Breast epithelium (tissue), 4 donors: ENCODE measurements at places on chromosomes 5 and 9.

DNA sequence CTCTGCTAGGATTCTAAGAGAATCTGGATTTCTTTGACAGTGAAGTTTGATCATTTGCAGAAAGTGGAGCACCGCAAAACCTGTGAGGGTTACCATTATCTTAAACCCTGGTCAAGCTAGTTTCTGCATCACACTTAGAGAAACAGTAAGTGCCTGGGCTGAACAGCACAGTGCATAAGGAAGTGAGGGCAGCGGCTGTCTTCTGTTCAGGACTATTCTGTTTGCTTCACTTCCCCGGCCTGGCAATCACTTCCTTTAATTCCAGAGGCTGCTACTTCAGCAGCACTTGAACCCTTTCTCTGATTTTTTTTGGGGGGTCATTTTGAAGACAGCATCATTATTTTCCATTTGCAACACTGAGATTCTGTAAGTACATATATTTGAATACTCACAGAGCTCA, 32.0 kb downstream of the SEMA6A start:
- no peak overlapping the region for H3K4me3 ChIP-seq
- H3K4me1 ChIP-seq = no peaks in the 10 kb centered on the region
- H3K27me3 ChIP-seq = no peaks in the 10 kb centered on the region
- H3K36me3 ChIP-seq = no peaks in the 10 kb centered on the region
- no peak for DNase-seq
- H3K27ac ChIP-seq = no peak overlapping the region

GRCh38 chr9:134868751-134869553, 11.7 kb upstream of the FCN2 start:
- no peaks in the 10 kb centered on the region for H3K36me3 ChIP-seq
- no peak overlapping the region for H3K4me3 ChIP-seq
- H3K27me3 ChIP-seq = no peaks in the 10 kb centered on the region
- no peak overlapping the region for H3K27ac ChIP-seq
- H3K4me1 ChIP-seq = no peaks in the 10 kb centered on the region
- DNase-seq = peak; percentile 45

DNA sequence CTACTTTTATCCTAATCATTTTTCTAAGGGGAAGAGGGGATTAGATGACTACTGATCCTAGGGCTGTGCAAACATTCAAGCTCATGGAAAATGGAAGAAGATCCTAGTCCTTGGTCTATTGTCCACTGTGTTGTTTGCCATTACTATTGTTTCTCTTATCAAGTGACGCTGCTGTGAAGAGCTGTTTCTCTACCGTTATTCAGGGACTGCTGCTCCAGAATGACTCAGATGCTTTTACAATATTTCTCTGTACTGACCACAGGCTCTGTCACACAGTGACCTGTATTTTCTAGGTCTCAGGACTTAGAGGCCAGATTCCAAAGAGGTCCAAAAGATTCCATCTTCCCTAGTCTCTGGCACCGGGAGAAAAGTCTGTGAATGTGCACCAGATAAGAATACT, 159.5 kb upstream of the CHD1 start:
- H3K4me1 ChIP-seq = no peaks in the 10 kb centered on the region
- no peak for DNase-seq
- no peak overlapping the region for H3K4me3 ChIP-seq
- no peak overlapping the region for H3K27ac ChIP-seq

DNA sequence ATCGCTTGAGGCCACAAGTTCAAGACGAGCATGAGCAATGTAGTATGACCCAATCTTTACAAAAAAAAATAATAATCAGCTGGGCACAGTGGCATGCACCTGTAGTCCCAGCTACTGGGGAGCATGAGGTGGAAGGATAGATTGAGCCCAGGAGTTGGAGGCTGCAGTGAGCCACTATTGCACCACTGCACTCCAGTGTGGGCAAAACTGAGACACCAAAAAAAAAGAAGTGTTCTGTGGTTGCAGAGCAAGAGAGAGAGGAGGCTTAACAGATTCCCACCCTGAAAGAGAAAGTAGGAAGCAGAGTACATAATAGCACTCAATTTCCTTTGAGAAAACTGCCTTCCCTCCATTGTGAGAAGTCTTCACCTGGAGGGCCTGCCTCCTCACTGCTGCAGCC, 52.6 kb downstream of the ALDH7A1 start:
- no peak for DNase-seq
- no peak overlapping the region for H3K4me3 ChIP-seq
- peak overlapping the region; percentile 38 for H3K27ac ChIP-seq
- no peaks in the 10 kb centered on the region for H3K27me3 ChIP-seq
- no peaks in the 10 kb centered on the region for H3K36me3 ChIP-seq
- no peaks in the 10 kb centered on the region for H3K4me1 ChIP-seq

DNA sequence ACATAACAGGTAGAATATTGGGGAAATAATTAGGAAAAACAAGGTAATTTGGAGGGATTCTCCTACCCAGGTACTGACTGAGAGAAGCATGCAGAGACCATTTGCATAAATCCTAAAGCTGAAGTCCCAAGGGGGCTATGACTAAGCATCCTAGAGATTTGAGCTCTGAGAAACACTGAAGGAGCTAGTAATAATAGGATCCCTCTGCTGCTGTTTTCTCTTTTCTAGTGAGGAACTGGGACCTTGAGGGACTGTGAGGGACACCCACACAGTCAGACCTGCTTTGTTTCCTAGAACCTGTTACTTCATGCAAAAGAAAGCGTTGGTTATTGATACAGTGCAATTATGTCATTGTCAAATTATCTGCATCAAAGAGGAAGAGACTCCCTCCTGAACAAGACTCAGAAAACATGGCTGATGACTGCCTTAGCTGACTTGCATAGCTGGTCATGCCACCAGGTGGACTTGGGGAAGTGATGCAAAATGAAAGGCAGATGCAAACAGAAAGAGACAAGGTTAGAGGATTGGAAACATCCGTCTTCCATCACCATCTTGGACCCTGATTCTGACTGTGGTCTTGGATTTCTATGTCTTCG, 335.4 kb downstream of the NTRK2 start:
- H3K4me1 ChIP-seq = no peaks in the 10 kb centered on the region
- no peak for DNase-seq
- no peak overlapping the region for H3K4me3 ChIP-seq
- no peaks in the 10 kb centered on the region for H3K36me3 ChIP-seq
- no peak overlapping the region for H3K27ac ChIP-seq
- H3K27me3 ChIP-seq = no peaks in the 10 kb centered on the region

DNA sequence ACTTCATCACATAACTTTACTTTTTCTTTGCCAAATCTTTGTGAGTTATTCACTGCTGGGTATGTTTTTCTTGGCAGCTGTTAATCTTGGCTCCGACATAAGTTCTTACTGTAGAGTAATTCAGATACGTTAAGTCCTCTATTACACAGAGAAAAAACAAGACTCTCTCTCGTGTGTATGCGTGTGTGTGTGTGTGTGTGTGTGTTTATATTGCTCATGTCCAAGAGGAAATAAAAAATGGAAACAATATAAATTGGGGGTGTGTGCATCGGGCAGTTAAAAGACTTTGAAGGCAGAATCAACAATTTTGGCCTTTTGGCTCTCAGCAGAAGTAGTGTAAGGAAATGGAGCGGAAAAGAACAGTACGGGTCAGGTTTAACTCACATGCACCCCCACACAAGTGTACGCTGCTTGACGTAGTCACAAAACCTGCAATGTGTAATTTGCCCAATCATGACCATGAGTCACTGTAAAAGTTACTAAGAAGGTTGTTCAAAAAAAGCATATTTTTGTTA, 67.2 kb upstream of the IFNE start:
- H3K27me3 ChIP-seq = no peaks in the 10 kb centered on the region
- no peak for DNase-seq
- H3K27ac ChIP-seq = no peak overlapping the region
